ENCODE measurements at places on chromosomes 12 and 14.

GRCh38 chr12:25781232-25781631 is 177.2 kb upstream of the RASSF8 start:
- DNase-seq, result no peak

GRCh38 chr12:80234667-80235066 is 135.3 kb downstream of the OTOGL start:
- DNase-seq, result no peak

GRCh38 chr14:105470350-105471296 is 4.0 kb upstream of the CRIP2 start:
- DNase-seq, result no peak

DNA sequence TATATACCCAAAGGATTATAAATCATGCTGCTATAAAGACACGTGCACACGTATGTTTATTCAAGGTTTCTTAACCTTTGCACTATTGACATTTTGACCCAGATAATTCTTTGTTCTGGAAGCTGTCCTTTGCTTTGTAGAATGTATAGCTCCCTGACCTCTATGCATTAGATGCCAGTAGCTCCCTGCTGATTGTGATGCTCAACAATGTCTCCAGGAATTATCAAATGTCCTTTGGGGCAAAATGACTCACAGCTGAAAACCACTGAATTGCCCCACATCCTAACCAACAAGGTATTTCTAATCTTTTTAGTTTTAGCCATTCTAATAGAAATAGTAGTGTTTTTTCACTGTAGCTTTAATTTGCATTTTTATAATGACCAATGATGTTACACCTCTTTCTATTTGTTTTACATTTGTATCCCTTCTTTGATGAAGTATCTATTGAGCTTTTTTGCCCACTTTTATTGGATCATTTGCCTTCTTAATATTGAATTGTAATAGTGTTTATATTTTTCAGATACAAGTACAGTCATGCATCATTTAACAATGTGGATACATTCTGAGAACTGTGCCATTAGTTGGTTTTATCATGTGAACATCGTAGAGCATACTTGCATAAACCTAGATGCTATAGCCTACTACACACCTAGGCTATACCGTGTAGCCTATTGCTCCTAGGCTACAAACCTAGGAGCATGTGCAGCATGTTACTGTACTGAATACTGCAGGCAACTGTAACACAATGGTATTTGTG is 10.4 kb upstream of the NOPCHAP1 start:
- DNase-seq, result no peak

- DNase-seq, result no peak
These were observed 164.6 kb downstream of the PTPRO start for GRCh38 chr12:15486859-15487258.

DNA sequence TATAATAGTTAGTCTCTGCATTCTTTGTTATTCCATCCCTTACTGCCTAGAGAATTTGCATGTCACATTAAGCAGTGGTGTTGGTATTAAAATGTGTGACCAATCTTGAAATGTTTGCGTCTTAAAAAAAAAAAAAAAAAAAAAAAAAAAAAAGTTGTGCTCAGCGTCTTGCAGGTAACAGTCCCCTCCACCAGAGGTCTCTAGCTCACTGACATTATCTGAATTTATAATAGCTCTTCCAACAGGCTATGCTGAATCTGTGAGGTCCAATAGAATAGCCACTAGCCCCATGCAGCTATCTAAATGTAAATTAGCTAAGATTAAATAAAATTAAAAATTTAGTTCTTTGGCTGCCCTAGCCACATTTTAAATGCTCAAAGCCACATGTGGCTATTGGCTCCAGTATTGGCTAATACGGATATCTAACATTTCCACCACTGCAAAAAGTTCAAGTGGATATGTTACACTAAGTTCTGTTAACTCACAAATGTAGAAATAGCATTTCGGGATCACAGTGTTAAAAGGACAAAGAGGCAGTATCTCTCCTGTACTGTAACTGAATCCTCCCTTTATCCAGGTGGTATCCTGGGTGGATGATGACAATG is 28.7 kb downstream of the NKX2-8 start:
- no peak for DNase-seq

DNA sequence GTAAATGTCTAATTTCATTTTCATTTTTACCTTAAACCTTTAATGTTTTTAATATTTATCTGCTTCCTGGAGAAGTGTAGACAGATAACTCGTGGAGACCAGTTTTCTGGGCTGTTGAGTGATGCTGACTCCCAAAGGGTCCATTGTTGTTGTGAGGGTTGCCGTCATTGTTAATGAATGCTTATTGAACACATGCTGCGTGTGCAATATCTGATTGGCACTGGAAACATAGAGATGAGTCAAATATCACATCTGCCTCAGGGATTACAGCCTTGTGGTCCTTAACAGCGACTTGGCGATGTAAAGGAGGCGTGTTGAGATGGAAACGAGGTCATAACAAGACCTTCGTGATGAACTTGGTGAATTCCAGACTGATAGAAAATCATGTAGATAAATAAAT is 85.9 kb downstream of the FBXW8 start:
- DNase-seq, result no peak

DNA sequence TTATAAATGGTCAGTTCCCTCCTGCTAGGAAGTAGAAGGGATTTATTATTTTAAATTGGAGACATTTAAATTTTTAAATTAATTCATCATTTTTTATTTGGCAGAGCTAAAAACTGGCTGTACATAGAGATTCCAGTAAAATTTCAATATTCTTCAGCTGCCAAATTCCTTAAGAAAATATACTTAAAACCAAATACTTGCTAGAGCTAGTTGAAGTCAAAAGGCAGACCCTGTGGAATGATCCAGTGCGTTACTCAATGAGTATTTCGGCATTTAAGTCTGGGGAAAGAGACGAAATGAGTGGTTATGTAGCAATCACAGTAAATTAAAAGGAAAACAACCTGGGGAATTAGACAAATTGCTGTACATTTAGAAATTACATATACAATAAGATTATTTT is 1104.7 kb downstream of the SLC6A15 start:
- no peak for DNase-seq

DNA sequence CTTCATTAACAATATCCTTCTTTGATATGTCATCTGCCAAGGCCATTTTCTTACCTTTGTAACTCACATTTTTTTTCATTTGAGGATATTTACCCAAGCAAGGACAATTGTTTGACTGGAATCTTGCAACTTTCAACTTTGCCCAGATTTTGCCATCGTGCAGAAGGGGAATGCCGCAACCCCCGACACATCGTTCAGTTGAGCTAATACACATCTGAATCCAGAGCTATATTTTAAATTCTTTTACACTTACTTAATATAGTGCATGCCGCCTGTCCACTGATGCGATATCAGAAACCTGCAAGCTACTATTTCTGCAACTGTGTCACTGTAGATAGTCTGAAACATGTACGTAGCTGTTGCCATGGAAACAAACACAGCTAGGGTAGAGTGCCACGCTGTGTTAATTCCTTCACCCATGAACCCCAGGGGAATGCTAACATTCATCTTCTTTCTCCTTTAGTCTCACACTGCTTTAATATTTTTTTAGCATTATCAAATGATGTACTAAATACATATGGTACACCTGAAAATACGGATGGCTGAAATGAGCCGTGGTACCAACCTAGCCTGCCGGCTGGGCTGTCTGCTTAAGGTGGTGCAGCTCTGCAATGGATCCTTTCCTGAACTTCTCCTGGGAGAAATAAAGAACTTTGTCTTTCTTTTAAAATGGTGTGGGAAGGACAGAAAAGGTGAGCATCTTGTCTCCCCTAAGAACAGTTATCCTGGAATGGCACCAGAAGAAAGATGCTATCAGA is 77.0 kb upstream of the FOXN3 start:
- DNase-seq, result no peak

DNA sequence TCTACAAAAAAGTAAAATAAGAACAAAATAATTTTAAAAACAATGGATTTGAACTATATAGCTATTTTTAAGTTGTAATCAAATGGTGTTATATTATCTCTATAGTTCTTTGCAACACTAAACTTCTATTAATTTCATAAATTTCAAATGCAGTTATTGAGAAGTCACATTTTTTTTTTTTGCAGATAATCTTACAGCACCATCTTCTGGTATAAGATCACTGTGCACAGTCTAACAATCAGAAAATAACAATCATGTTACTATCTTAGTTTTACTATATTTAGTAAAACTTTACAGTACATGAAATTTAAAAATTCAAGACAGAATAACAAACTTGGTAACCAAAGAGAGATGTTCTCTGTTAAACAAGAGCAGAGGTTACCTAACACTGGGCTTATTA is 40.6 kb downstream of the GXYLT1 start:
- DNase-seq, result no peak

DNA sequence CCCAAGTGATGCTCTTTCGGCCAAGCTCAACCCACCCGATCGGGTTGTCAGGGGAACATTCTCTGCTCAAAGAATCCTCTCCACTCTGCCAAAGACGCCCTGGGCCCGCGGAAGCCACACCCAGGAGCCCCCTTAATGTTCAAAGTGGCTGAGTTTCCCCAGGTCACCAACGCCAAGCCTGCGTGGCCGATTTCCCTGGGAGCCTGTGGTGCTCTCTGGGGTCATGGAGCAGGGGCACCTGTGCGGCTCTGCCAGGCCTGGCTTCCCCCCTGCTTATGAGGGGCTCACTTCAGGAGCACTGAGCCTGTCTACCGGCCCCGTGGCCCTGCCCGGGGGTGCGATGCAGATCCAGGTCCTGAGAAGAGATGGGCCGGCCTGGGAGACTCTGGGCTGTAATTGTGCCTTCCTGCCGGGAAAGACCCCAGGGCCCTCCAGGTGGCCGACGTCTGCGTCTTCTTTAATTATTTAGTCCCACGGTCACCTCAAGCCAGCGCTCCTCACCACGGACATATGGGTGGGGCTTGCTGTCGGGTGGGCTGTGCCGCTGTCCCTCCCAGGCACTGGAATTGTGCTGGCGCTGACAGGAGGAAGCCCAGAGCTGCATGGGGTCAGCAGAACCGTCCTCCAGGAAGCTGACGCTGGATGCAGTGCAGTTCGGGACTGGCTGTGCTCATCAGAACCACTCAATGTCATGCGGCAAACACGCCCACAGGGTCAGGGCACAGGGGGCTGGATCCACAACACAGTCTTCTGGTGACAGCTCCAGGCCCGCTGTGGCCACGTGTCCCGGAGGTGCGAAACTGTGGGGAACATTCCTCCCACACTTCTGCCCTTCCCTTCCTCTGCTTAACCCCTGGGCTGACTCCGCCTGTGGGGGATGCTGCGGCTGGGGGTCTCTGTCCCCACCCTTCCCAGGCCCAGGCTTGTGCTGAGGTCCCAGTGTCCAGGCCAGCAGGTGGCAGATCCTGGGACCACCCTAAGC is 267.6 kb upstream of the SFSWAP start:
- no peak for DNase-seq

- DNase-seq, result no peak
These were observed 56.0 kb downstream of the PLCZ1 start for GRCh38 chr12:18681818-18682217.

DNA sequence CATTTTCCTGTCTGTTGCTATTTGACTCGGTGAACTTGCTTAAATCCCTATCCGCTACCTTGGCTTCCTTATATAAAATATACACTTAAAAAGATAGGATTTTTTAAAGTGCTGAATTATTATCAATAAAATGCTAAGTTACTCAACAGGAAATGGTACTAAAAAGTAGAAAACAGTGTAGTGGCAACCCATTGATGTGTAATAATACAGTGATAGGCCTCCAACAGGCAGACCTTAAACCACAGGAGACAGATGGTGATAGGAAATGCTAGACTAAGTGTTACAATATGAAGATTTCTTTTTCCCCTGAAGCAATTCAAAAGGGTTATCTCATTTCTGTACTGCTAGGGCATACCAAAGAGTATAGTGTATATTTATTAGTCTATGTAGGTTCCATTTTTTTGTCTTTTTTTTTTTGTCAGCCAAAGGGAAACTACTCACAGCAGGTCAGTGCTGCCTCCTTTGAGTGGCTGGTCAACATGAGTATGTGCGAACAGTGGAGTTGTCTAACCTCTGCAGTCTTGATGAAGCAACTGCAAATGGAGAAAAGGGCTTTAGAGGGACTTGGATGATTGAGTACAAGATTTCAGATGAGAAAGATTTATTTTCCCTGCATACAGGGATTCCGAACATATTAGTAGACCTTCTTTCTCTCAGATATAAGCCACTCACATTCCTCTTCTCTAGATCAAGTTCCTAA is 183.8 kb downstream of the ACSS3 start:
- DNase-seq, result no peak

All from left forelimb (tissue), 1 donor.